ENCODE measurements at places on chromosomes 16 and 17.

DNA sequence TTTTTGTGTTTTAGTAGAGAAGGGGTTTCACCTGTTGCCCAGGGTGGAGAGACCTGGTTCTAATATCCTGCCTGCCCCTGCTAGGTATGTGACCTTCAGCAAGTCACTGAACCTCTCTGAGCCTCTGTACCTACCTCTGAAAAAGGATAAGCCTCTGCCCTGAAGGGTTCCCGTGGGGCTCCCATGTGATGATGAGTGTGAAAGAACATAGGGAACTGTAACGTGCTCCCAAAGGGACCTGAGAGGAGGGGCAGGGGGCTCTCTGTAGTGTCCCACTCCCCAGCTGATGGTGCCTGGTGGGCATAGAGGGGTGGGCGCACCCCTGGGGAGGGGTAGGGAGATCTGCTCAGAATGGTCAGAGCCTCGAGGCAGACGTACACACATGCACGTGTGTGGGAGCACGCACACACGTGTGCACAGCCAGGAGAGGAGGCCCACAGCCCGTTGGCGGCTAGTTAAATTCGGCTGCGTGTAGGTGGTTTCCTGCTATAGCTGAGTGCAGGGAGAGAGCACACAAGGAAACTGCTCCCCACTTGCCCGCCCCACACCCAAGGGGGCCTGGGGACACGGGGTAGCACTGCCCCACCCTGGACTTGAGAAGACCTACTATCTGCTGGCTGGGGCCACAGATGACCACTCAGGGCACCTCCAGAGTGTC is 6.7 kb downstream of the KCNH4 start:
- peaks cover 17% of the 10 kb centered on the region for H3K4me1 ChIP-seq
- no peak overlapping the region for H3K27ac ChIP-seq
- DNase-seq, result no peak
- no peaks in the 10 kb centered on the region for H3K27me3 ChIP-seq
- no peak overlapping the region for H3K4me3 ChIP-seq

GRCh38 chr16:12781777-12782176 is 21.9 kb downstream of the CPPED1 start:
- no peak overlapping the region for H3K27ac ChIP-seq
- no peaks in the 10 kb centered on the region for H3K4me1 ChIP-seq
- no peak for DNase-seq

DNA sequence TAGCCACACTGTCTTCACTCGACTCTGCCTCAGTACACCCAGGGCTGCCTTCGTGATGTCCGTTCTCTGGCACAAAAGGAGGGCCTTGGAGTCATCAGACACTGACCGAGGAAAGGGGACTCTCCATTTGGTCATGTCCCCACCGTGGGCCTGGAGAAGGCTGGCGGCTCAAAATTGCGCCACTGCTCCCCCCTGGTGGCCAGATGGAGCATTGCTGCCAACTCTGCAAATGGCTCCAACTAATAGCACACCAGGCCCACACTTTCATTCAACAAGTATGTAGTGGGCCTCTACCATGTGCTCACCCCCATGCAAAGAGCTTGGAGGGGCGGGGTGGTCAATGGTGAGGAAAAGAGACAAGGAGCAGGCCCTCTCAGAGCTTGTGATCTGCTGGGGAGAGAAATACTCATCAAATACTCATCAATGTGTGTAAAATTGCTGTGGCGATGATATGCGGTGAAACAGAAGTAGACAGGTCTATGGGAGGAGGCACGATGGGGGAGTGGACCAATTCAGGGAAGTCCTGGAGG is 5.2 kb upstream of the GRIN2C start:
- H3K4me3 ChIP-seq, result no peak overlapping the region
- no peak overlapping the region for H3K27ac ChIP-seq
- peak; percentile 69 for DNase-seq
- H3K4me1 ChIP-seq, result peaks cover 25% of the 10 kb centered on the region

DNA sequence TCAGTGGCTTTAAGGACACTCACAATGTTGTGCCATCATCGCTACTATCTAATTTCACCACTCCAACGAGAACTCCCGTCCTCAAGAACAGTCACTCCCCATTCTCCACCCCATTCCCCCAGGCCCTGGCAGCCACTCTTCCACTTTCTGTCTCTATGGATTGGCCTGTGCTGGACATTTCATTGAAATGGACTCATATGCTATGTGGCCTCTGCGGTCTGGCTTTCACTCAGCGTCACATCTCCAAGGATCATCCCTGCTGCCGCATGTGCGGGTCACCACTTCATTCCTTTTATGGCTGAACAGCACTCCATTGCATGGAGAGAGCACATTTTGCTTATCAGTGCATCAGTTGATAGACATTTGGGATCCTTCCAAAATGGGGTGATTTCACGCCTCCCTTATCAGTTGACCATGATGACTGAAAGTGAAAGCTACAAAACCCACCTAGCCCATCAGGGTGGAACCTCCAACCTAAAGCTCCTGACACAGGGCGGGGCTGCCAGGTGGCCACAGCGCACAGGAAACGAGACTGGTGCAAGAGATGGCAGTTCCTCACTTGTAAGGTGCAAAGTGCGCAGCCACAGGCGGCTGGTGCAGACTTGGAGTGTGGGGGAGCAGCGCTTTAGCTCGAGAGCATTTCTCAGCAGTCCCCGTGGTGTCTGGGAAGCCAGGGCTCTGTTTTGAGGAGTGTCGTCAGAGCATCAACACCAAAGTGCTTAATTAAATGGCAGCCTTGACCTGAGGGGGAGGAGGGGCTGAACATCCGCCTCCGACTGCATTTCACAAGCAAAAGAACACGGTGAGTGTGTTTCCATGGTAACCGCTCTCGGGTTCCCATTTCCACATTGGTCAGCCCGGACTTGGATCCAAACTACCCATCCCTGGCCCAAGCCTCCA is 23.8 kb downstream of the COTL1 start:
- H3K36me3 ChIP-seq, result peaks cover 59% of the 10 kb centered on the region
- peak overlapping the region; percentile 91 for H3K27ac ChIP-seq
- H3K4me1 ChIP-seq, result peaks cover 80% of the 10 kb centered on the region
- H3K27me3 ChIP-seq, result no peaks in the 10 kb centered on the region

GRCh38 chr17:29565643-29566472 is 979 bp downstream of the ABHD15 start:
- H3K4me3 ChIP-seq, result peak overlapping the region; percentile 92
- H3K36me3 ChIP-seq, result peaks cover 11% of the 10 kb centered on the region
- peak overlapping the region; percentile 91 for H3K27ac ChIP-seq
- peaks cover 54% of the 10 kb centered on the region for H3K4me1 ChIP-seq

DNA sequence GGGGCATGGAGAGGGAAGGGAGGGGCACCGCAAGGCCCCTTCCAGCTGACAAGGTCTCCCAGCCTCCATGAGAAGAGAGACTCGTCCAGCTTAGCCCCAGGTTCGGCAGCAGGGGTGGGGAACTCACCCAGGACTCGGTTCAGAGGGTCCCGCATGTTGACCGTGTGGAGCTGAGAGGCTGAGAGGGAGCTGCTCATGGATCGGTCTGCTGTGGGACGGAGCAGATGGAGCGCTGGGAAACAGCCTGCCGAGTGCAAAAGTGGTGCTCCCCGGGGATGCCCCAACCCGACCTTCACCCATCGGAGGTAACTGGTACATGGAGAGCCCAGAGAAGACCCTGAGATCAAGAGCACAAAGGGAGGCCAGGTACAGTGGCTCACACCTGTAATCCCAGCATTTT is 4.9 kb downstream of the CSF3 start:
- H3K4me3 ChIP-seq, result no peak overlapping the region
- H3K27ac ChIP-seq, result no peak overlapping the region
- no peaks in the 10 kb centered on the region for H3K27me3 ChIP-seq
- peaks cover 57% of the 10 kb centered on the region for H3K36me3 ChIP-seq
- no peak for DNase-seq

All from activated B cell treated with CpG ODN at 0.5 μM for 24 hours (primary cell).